ENCODE measurements at places on chromosomes 3 and 15. TPM values are rescaled to one million over a fixed set of nuclear protein-coding genes. Genes with fewer than 3 reads are reported as not detected.

DNA sequence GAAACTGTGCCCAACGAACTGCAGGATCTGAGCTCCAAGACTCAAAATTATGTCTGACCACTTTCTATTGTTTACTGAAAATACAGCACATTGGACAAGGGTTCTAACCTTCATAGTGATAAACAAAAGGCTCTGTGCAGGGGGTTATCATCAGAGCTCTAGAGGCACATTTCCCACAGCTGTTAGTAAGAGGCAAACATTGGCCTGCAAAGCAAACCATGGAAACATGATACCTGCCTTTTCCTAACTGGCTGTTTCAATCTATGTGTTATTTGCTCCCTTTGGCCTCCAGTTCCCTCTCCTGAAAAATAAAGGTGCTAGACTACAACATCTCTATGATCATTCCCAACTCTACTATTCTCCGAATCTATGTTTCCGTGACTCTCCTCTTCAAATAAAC is 159.7 kb upstream of the ARHGEF26 start:
- DNase-seq, result no peak

GRCh38 chr3:194880940-194881925 is 195.6 kb downstream of the FAM43A start:
- no peak for DNase-seq

DNA sequence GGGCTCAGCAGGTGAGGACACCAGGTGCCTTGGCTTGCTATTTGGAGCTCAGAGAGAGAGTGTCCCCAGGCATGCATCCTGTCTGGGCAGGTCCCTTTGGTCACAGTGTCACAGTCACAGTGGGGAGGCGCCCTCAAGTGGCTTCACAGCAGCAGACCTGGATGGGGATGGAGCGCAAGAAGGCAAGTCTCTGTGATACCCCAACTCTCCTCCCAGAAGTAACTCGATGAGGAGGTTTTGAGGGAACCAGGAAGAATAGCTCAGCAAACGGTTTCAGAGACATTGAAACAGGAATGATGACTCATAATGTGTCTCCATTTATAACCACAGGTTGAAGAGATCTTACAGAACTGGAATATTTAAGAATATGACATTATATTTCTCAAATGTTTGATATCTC is 66.5 kb upstream of the SH3GL3 start:
- DNase-seq, result peak; percentile 40

Gene RAB5A
- total RNA-seq, result 84.5 TPM

DNA sequence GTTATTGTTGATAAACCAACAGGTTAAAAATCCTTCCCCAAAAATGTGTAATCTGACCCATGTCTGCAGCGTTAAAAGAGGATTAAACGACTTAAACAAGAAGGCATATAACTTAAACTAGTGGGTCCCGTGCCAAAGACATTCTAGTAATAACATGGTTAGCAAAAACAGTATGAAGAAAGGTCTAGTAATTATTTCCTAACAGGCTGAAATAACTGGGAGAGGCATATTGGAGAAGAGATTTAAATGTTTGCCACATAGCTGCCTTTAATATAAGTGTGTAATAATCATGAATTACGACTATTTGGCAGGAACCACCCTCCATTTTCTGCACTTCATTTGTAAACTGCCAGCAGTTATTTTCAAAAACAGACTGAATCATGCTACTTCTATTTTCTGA is 67.7 kb upstream of the CSPG5 start:
- DNase-seq, result no peak

DNA sequence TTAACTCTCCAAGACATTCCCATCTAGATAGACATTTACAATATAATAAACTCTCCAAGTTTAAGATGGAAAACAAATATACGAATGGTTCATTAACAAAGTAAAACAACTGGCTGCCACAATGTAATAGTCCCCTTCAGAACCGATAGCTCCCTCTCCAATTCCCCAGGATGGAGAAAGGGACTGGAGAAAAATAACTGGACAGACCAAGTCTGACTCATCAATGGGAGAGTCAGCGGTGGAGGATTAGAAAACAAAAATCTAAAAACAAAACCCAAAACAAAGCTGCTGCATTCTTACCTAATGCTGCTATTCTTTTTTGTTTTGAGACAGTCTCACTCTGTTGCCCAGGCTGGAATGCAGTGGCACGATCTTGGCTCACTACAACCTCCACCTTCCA is 468.1 kb downstream of the SHQ1 start:
- DNase-seq, result no peak

DNA sequence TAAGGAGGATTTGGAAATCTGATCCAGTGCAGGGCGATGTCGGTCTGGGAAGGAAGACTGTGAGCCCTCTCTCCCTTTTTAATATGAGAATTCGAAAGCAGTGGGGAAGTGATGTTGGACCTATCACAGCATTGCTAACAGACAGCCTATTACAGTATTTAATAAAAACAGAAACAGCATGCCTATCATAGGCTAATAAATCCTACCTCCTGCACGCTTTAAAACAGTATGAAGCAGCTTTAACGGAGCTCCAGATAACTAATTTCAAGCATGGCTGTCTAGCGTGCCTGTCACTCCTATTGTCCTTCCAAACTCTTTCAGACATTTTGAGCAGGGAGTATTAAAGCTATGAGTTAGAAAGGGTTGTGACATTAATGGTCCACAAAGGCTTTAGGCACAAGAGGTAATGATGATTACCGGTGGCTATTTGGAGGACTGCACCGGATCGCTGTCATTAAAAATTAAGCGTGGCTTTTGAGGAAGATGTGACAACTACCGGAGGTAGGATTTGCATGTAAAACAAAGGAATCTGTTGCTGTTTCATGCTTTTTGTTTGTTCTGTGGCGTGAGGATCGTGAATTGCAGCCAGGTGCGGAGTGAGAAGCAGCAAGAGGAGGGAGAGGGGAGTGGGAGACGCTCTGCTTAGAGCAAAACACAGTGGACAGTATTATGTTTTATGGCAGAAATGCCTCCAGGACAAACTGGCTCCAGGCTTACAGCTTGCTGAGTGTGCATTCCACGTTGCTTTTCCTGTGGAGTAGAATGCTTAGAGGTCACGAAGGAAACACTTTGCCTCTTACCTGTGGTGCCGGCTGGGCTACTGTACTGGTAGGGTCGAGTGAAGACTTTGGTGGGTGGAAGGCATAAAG is at the start of gene KCNMB2:
KCNMB2 (plus strand) TSS at position 226 of the 869 bp plus-strand sequence.
- DNase-seq, result no peak

GRCh38 chr15:96341513-96342405 is 11.3 kb downstream of the NR2F2 start:
- peak; percentile 42 for DNase-seq

GRCh38 chr15:46892621-46893160 is 824.6 kb upstream of the SEMA6D start:
- DNase-seq, result no peak

GRCh38 chr3:189041482-189042090 is 130.2 kb upstream of the TPRG1 start:
- peak; percentile 54 for DNase-seq

Gene SAMD7
- not detected for total RNA-seq

GRCh38 chr15:51048308-51048707 is 46.4 kb downstream of the TNFAIP8L3 start:
- DNase-seq, result no peak

- DNase-seq, result no peak
These were observed 26.1 kb downstream of the ITGB5 start for GRCh38 chr3:124861041-124861440.

All from endothelial cell (in vitro differentiated cells).